ENCODE measurements at places on chromosomes 16 and 17. TPM values are rescaled to one million over a fixed set of nuclear protein-coding genes. Genes with fewer than 3 reads are reported as not detected.

- no peak for DNase-seq
These were observed at the start of gene HOXB5 for GRCh38 chr17:48593126-48593829. Gene HOXB5, minus strand, starts transcription at chr17:48593779. Its CDS starts 97 bp downstream, at chr17:48593682.

- no peak for DNase-seq
These were observed 147.8 kb downstream of the MSI2 start for GRCh38 chr17:57404073-57404472.

DNA sequence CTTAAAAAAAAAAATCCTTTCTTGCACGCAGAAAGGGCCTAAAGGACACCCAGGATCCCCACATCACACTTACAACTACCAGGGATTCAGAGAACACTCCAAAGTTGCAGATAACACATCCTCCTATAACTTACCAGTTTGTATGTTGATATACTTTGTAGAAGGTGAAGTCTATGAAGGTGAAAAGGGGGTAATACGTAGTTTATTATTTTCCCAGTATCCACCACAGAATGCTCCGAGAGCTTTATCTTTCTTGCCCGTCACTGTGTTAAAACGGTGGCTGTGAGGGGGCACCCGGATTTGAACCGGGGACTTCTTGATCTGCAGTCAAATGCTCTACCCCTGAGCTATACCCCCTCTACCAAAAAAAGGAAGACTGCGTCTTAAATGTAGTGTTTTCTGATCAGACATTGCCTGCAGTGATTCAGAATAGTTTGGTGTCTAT is 7.9 kb upstream of the RPL23 start:
- no peak for DNase-seq

- DNase-seq: no peak
These were observed 18.5 kb upstream of the TERF2 start for GRCh38 chr16:69404275-69404805.

GRCh38 chr17:31902693-31903092 is 1.2 kb upstream of the UTP6 start:
- DNase-seq: no peak

DNA sequence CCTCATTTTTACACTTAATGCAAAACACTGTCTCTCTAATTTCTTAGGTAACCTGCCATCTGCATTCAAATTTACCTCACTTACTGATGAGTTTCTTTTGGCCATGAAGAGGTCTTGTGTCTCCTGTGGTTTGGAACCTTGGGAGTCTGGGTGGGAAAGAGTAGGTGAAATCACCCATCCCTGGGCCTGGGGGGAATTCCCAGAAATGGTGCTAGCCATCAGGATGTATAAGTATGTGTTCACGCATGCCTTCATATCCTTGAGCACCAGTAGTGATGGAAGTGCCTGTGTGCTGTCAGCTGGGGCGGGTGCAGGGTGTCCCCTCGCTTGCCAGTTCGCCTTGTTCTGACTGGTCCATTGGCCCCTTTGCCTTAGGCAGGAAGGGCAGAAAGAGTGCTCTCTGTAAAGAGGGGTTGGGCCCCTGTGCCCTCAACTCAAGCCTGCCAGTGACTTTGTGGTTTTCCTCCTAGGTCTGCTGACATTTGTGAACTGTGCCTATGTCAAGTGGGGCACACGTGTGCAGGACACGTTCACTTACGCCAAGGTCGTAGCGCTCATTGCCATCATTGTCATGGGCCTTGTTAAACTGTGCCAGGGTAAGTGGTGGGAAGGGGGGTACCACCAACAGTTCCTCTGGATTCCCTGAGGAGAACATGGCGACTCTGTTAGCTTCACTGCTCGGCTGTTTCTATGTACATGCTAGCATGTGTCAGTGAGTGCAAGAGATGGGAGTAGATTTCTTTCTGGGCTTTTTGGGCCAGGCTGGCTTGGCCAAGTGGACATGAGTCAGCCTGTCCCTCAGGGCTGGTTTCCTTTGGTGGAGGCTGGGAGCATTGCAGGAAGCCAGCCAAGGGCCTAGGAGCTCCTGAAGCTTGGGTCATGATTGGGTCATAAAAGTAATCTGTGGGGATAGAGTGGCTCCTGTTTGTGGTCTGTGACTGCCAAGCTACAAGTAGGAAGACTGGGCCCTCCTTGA is 23.2 kb downstream of the SLC7A6OS start:
- peak; percentile 82 for DNase-seq

- DNase-seq: no peak
These were observed 138.8 kb upstream of the CRHR1 start for GRCh38 chr17:45645330-45645729.

DNA sequence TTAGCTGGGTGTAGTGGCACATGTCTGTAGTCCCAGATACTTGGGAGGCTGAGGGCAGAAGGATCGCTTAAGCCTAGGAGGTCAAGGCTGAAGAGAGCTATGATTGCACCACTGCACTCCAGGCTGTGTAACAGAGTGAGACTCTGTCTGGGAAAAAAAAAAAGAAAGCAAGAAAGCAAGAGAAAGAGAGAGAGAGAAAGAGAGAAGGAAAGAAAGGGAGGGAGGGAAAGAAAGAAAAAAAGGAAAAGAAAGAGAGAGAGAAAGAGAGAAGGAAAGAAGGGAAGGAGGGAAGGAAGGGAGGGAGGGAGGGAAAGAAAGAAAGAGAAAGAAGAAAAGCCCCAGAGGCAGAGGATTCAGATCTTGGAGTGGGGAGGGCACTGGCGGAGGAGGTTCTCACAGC is 6.5 kb downstream of the DHX58 start:
- DNase-seq: no peak

DNA sequence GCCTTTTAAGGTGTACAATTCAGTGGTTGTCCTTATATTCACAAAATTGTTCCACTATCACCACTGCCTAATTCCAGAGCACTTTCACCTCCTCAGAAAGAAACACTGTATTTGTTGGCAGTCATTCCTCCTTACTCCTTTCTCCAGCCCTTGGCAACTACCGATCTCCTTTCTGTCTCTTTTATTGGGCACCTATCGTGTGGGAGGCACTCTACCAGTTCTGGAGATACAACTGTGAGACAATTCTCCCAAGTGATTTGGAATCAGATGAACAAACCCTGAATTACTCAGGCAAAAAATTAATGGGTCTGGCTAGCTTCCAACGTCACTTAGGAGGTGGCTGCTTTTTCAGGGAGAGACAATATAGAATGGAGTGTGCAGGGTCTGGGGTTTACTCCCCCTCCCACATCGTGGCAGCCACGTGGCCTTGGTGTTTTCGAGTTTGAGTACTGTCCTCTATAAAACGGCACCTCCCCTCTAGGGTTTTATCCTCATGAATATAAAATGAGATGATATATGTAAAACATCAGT is 63.9 kb downstream of the SHISA9 start:
- no peak for DNase-seq

DNA sequence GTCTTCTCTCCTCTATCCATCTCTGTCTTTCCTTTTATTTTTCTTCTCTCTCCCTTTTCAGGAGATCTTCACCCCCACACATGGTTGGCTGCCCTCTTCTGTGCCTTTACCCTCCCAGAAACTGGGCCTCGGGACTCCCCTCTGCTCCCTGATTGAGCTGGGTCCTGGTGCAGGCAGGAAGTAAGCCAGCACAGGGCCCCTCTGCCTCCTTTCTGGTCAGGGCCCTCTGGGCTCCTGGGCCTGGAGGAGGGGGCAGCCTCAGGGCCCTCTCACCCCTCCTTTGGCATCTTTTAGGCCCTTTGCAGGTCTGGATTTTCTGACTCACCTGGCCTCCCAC is 21.1 kb upstream of the TAC4 start:
- no peak for DNase-seq

DNA sequence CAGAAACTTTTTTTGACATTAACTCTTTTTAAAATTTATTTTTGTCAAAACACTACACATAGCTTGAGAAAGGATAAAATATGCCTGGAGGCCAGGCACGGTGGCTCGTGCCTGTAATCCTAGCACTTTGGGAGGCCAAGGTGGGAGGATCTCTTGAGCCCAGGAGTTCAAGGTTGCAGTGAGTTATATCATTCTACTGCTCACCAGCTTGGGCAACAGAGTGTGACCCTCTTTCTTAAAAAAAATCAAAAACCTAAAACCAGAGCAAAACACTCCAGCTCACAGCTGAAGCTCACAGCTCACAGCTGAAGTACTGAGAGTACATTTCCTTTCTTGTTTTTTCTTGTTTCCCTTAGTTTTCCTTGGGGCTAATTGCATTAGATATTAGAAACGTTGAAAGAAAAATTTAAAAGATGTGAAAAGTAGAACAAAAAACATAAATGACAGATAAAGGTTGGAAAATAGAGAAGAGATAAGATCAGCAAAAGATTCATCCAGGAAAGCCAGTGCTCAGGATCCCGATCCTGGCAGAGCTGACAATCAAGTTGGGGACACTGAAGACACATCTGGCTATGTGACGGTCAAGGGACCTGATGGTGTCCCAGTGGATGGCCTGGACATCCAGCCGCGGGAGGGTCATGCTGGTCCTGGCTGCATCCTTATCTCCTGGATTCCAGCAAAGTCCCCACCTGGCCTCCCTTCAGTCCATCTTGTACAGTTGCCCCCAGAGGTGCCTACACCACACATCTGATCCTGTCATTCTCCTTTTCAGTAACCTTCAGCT is 9.8 kb downstream of the CHST6 start:
- no peak for DNase-seq

DNA sequence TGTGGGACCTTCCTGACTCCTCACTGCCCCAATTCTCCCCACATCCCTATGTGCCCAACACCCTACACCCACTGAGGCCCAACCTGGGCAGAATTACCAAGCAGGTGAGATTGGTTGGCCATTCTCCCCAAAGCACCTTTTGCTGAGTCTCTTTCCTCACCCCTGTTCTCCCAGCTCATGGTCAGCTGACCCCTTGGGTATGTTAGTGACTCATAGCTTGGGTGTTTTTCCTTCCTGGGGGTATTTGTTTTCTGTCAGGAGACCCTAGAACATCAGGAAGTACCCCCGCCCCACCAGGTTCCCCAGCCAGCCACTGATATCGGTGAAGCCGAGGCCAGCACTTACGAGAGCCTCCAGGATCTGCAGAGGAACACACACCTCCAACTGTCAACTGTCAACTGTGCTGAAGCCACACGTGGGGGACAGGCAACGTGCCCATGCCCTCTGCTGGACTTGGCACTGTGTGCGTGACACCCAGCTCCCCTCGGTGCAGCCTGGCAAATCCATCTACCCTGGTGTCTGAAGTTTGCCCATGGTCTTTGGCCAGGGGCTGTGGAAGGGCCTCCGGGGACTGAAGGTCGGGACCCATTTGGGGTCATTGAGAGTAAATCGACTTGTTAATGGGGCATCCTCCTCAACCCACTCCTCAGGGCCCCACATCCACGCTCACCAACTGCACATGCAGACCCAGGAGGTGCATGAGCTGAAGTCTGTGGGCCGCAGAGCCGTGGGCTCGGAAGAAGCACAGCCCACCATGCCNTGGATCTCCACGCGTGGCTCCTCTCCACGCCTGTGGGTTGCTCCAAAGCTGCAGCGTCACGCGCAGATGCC is 53.1 kb downstream of the METRNL start:
- DNase-seq: no peak

DNA sequence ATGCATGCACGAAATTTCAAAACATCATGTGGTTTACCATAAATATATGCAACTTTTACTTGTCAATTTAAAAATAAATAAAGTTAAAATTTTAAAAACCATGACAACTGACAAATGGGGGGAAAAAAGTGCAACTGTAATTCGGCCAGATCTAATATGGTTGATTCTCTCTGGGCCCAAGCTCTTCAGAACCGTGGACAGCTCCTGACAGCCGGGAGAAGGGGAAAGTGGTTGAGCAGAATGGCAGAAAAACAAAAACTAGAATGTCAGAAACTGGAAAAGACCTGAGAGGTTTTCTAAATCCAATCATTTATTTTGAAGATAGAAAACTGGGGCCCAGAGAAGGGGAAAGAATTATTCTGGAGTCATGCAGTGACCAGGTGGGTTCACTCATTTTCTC is 126.6 kb downstream of the TMEM132E start:
- no peak for DNase-seq

- DNase-seq: no peak
These were observed 75.6 kb upstream of the PLCG2 start for GRCh38 chr16:81703177-81704155.

- no peak for DNase-seq
These were observed 4.5 kb downstream of the TUBD1 start for GRCh38 chr17:59888145-59888750.

Gene MYL11
- total RNA-seq: not detected

Gene ITGAL
- total RNA-seq: 8.8 TPM

Gene SEBOX
- total RNA-seq: not detected

Gene BRICD5
- total RNA-seq: 27.3 TPM

Gene TCAP
- total RNA-seq: 0.63 TPM
